HFFc6 (cell line): ENCODE measurements at places on chromosomes 13 and 19.

DNA sequence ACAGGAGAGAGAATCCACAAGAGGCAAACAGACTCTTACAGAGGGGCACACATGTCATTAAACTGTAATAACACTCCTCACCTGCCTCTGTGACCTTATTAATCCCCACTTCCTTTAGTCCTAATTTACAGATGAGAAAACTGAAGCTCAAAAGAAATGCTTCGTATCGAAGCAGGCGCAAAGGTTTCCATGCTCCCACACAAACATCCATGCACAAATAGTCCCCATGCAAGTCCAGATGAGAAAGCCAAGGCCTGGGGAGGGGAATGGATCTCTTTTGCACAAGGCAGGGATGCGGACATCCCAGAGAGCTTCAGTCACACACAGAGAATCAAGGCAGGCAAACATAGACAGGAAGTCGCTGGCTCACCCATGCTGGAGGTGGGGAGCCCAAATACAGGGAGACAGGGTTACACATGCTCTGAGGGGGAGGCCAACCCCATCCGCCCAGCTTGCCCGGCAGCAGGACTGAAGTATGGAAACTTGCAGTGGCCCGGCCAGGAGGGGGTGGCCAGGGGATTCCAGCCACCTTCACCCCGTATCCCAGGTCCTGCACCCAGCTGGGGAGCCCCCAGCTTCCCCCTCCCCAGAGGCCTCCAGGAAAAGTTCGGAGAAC is 468 bp downstream of the S1PR5 start:
- DNase-seq, result peak; percentile 25

GRCh38 chr19:39768334-39768733 is 10.3 kb upstream of the LEUTX start:
- no peak for DNase-seq

- DNase-seq, result no peak
These were observed 64.7 kb upstream of the STARD13 start for GRCh38 chr13:33349986-33350826.

DNA sequence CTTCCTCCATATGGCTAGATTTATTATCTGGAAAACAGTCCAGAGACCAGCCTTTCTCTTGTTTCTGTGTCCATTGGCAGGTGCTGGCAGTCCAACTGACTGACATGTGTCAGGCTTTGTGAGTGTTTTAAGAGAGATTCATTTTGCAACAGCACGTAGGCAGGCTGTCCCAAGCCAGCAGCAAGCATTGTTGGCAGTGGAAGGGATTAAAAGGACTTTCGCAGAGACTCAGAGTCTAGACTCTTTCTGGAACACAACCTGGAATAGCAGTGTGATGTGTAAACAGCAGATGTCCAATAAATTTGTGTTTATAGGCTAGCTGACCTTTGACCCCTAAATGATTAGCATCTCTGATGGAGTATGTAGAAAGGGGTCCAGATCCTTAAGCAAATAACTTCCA is 222.2 kb upstream of the SERP2 start:
- no peak for DNase-seq

- peak; percentile 4 for DNase-seq
These were observed 33.0 kb downstream of the GJA3 start for GRCh38 chr13:20127562-20128458.
